ENCODE measurements at places on chromosomes 4 and X. TPM values are rescaled to one million over a fixed set of nuclear protein-coding genes. Genes with fewer than 3 reads are reported as not detected.

DNA sequence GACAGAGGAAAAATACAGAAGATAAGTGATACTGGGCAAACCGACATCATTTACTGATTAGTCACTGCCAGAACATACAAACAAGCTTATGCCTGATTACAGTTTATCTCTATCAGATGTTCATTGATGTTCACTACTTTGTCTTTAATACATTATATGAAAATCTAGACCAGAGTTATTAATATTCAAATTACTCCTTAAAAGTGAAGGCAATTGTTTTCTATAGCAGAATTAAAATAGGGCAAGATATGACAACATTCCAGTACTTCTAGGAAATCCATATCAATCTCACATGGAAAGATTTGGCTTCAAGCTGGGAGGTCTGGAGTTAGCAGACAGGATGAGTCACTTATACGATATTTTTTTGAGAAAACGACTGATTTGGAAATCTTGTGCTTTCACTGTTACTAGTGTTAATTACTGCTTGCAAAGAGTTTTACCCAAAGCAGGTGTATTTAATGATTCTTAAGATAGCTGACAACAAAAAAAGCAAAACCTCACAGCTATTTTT, 31.8 kb downstream of the HPGD start:
- no peaks in the 10 kb centered on the region for H3K36me3 ChIP-seq
- H3K27ac ChIP-seq = no peak overlapping the region
- no peaks in the 10 kb centered on the region for H3K4me1 ChIP-seq
- H3K4me3 ChIP-seq = no peak overlapping the region
- DNase-seq = no peak

DNA sequence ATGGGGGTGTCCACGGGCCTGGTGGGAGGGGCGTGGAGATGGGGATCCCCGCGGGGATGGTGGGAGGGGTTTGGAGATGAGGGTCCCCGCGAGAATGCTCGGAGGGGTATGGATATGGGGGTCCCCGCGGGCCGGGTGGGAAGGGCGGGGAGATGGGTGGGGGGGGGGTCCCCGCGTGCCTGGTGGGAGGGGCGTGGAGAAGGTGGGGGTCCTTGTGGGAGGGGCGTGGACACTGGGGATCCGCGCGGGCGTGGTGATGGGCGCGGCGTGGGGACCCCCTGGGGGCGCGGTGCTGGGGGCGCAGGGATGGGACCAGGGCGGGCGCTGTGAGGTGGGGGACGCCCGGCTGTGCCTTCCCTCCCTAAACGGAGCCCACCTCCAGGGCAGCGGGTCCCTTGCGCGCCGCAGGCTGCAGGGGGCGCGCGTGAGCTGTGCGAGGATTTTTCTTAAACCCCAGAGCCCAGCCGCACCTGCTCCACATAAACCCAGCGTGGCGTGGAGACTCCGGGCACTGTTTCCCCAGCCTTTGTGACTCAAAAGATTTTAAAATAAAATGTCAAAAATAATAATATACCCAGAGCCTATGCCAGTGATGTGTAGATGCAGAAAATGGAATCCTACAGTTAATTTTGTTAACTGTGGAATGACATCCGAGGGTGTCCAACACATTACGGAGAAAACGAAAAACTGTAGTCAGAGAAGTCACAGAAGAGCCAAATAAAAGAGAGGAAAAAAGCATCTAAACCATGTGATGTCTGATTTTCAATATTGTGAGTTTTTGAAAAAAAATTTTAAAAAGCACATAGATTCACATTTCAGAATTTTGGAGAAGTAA, 1.5 kb upstream of the ASMTL start:
- no peak overlapping the region for H3K4me3 ChIP-seq

ATOH1 gene
- not detected for total RNA-seq

DNA sequence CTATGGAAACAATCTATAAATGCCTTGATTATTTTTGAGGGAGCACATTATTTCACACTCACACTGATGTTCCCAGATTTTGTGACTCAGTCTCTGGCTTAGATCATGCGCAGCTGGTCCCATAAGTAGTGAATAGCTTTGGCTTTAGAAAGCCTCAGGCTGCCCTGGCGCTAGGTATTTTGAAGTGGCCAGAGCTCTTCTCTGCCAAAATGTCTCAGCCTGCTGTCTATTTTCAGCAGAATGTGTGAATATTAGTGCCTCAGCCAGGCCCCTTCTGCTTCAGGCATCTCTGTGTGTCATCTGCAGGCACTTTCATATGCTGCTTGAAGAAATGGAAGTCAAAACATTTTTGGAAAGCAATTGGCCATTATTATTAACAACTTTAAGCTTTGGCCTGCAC, 931.0 kb upstream of the INTU start:
- H3K36me3 ChIP-seq = no peaks in the 10 kb centered on the region
- peak; percentile 52 for DNase-seq
- peaks cover 10% of the 10 kb centered on the region for H3K4me1 ChIP-seq
- peak overlapping the region; percentile 15 for H3K27ac ChIP-seq
- no peaks in the 10 kb centered on the region for H3K27me3 ChIP-seq

NXT2 gene
- total RNA-seq = 16.0 TPM

SLITRK2 gene
- total RNA-seq = 0.40 TPM

DNA sequence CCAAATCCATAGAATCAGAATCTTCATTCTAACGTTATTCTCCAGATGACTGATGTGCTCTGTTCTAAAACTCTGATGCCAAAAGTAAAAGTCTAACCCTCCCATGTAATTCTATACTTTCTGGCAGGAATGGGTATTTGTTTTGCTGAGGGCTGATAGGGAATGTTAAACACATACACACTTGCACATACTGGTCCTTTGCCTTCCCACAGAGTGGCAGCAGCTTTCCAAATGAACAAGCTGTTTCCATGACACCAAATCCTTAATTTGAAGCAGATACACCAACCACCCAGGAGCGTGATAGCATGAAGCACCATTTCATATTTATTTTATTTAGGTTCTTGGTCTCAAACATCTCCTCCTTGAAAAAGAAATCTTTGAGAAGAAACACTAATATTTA, 155.5 kb upstream of the PRDX4 start:
- no peaks in the 10 kb centered on the region for H3K27me3 ChIP-seq
- no peaks in the 10 kb centered on the region for H3K4me1 ChIP-seq
- H3K4me3 ChIP-seq = no peak overlapping the region
- no peak overlapping the region for H3K27ac ChIP-seq
- no peak for DNase-seq
- H3K36me3 ChIP-seq = no peaks in the 10 kb centered on the region

GRCh38 chr4:156685308-156685707, 286.3 kb downstream of the PDGFC start:
- DNase-seq = no peak
- H3K4me3 ChIP-seq = no peak overlapping the region
- no peaks in the 10 kb centered on the region for H3K27me3 ChIP-seq
- no peak overlapping the region for H3K27ac ChIP-seq

ZRSR2 gene
- 3.3 TPM for total RNA-seq

DNA sequence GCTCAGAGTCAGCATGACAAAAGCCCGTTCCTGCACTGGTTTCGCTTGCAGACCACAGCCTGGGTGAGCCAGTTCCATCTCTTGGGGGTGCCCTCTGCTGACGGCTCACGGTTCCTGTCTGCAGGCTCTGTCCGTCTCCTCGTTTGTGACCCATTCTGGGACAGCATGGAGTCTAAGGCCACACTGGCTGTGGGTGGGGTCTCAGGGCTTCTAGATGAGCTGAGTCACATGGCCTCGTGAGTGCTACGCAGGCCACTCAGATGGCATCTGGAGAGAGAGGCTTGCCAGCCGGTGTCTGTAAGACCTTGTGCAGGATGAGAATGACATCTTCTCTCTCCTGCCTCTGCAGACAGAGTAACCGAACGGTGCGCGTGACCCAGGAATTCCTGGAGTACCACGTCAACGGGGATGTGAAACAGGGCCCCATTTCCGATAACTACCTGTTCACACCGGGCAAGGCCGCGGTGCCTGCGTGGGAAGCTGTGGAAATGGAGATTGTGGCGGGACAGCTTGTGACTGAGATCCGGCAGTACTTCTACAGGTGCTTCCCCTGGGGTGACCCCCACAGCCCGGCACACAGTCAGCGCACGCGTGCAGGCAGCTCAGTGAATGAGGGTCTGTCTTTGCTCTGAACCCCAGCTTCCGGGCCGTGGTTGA, 31.6 kb upstream of the MRFAP1 start:
- no peak overlapping the region for H3K27ac ChIP-seq
- peaks cover 33% of the 10 kb centered on the region for H3K36me3 ChIP-seq

DNA sequence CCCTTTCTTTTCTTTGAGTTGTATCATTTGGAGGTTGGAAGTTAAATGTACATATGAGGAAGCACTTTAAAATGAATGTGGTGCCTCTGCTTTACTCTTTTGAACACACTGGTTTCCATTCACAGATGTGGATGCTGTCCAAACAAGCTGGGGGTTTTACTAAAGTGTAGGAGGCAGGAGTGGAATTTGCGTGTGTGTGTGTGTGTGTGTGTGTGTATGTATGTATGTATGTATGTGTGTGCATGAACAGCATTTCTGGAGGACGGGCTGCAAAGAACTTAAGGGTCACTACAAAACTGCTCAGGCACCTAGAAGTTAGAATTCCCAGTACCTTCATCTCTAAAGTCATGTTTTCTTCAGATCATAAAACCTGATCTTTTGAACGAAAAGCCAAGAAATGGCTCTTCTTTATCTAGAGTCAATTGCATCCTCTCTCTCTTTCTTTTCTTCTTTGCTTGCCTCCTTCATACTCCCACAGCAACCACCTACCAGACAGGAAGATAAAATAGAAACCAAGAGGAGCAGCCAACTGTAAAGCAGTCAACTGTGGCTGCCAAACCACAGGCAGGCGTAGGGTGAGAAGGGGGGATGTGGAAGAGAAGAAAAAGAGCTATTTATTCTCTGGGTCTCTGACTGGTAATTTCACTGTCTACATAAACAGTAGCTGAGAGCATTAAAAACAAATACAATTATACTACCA, 177.0 kb upstream of the RASGEF1B start:
- no peaks in the 10 kb centered on the region for H3K36me3 ChIP-seq
- no peak overlapping the region for H3K27ac ChIP-seq
- peaks cover 18% of the 10 kb centered on the region for H3K4me1 ChIP-seq

GRCh38 chr4:10022346-10023049, 1.2 kb upstream of the SLC2A9 start:
- H3K27ac ChIP-seq = peak overlapping the region; percentile 93
- DNase-seq = peak; percentile 84
- H3K36me3 ChIP-seq = no peaks in the 10 kb centered on the region
- H3K27me3 ChIP-seq = no peaks in the 10 kb centered on the region
- H3K4me3 ChIP-seq = no peak overlapping the region
- H3K4me1 ChIP-seq = peaks cover 47% of the 10 kb centered on the region

NPY5R gene
- 0.67 TPM for total RNA-seq

PGRMC2 gene
- 53.0 TPM for total RNA-seq

GRCh38 chr4:158770671-158771070, 1.8 kb downstream of the FNIP2 start:
- H3K27me3 ChIP-seq = no peaks in the 10 kb centered on the region
- DNase-seq = no peak
- H3K27ac ChIP-seq = no peak overlapping the region

KLF3 gene
- 71.2 TPM for total RNA-seq

LRP2BP gene
- 1.8 TPM for total RNA-seq

DNA sequence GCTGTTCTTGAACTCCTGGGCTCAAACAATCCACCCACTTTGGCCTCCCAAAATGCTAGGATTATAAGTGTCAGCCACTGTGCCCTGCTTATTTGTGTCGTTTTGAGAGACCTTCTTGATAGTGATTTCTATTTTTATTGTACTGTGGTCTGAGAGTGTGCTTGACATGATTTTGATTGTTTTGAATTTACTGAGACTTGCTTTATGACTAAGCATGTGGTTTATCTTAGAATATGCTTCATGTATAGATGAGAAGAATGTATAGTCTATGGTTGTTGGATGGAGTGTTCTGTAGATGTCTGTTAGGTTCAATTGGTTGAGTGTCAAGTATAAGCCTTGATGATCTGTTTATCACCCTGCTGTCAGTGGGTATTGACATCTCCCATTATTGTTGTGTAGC, 789.3 kb downstream of the IL1RAPL1 start:
- DNase-seq = no peak
- H3K36me3 ChIP-seq = no peaks in the 10 kb centered on the region
- no peaks in the 10 kb centered on the region for H3K27me3 ChIP-seq
- H3K4me3 ChIP-seq = no peak overlapping the region

DNA sequence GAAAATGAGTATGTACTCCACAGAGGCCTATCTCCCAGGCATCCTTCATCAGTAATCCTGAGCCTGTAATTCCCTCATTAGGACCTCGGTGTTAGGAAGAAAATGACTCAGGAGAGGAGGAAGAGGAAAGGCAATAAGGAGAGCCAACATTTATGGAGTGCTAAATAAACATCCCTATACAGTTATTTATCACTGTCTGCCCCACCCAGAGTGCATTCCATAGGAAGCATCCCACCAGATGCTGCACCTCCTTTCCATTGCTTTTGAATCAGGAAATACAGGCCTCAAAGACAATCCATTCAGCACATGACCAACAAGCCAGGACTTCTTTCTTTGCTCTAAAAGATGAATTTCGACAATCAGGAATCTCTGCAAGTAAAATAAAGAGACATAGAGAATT, 47.6 kb downstream of the USP38 start:
- no peak for DNase-seq
- H3K36me3 ChIP-seq = no peaks in the 10 kb centered on the region
- H3K27me3 ChIP-seq = no peaks in the 10 kb centered on the region
- no peak overlapping the region for H3K27ac ChIP-seq
- no peaks in the 10 kb centered on the region for H3K4me1 ChIP-seq

PCSK1N gene
- total RNA-seq = 4.0 TPM

GRCh38 chrX:39709812-39710211, 387.9 kb downstream of the BCOR start:
- no peaks in the 10 kb centered on the region for H3K27me3 ChIP-seq
- H3K27ac ChIP-seq = no peak overlapping the region
- no peak for DNase-seq

DNA sequence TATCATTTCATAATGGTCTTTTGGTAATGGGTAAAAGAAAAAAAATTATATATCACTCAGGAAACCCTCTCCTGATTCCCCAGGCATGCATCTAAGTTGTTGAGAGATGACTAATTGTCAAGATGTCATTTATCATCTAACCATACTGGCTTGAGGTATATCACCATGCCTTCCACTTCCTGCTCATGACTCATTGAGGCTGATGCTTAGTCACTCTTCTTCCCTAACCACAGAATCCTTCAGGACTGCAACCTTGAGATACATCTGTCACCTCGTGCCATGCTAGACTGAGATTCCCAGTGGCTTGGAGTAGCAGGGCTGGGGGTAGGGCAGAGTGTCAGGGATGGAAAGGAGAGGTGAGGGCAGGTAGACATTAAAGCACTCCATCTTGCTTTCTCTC, 782.5 kb upstream of the INTU start:
- H3K4me1 ChIP-seq = no peaks in the 10 kb centered on the region
- no peak overlapping the region for H3K4me3 ChIP-seq
- H3K36me3 ChIP-seq = no peaks in the 10 kb centered on the region
- no peak for DNase-seq
- no peak overlapping the region for H3K27ac ChIP-seq

MAGIX gene
- total RNA-seq = 27.8 TPM

DNA sequence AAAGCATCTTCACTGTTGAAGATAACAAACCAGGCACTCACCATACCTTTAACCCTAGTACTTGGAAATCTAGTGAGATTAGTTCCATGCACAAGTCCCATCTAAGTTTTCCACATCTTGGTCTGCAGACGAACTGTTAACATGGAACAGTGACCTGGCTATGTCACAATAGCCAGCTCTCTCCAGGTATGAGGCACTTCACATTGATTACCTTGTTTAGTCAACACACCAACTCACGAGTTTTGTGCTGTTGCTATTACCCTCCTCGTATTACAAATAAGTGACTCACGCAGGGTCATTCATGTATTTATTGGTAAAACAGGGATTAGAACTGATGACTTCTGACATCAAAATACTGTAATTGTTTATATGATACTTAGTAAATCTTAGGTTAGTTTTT, 36.4 kb upstream of the FRAS1 start:
- no peak overlapping the region for H3K4me3 ChIP-seq
- DNase-seq = peak; percentile 37
- H3K36me3 ChIP-seq = no peaks in the 10 kb centered on the region
- peak overlapping the region; percentile 90 for H3K27ac ChIP-seq

Measured in thyroid gland (tissue), 4 donors.